ENCODE measurements at places on chromosomes 16 and 17.

DNA sequence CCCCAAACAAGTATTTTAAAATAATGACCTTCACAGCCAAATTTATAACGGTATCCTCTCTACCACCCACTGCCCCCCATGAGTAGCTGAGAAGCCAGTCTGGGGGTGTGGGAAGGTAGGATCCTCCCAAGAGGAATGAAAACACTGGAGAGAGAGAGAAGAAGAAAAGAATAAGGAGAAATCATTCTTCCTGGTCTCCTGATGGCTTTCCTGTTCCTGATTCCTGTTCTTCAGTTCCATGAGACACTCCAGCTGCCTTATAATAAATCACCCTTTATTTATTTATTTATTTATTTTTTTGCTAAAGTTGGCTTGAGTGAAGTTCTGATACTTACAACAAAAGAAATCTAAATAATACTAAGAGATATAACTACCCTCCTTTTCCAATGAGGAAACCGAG is 56.4 kb upstream of the FAM20A start:
- DNase-seq, result no peak

- DNase-seq, result no peak
These were observed 44.0 kb downstream of the ITFG1 start for GRCh38 chr16:47416869-47417268.

DNA sequence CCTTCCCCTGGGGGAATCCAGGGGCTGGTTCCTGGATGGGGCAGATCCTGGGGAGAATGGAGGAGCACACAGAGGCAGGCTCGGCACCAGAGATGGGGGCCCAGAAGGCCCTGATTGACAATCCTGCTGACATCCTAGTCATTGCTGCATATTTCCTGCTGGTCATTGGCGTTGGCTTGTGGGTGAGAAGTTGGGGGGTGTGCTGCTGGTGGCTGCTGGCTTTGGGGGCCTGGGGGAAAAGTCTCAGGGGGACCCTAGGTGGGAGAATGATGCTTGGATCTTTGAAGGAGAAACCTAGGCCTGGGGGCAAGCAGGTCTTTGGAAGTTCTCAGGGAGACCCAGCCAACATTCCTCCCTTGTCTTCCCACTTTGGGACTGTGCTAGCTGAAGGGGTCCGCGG is at the start of gene SLC5A2:
Gene SLC5A2, plus strand, starts transcription at position 43 of the 400 bp plus-strand sequence. Its CDS starts 14 bp downstream, at position 57.
- no peak for DNase-seq

- peak; percentile 60 for DNase-seq
These were observed 36.7 kb downstream of the CMIP start for GRCh38 chr16:81481207-81481821.

GRCh38 chr16:2778630-2778958 is 1.5 kb upstream of the ELOB start:
- DNase-seq, result no peak

DNA sequence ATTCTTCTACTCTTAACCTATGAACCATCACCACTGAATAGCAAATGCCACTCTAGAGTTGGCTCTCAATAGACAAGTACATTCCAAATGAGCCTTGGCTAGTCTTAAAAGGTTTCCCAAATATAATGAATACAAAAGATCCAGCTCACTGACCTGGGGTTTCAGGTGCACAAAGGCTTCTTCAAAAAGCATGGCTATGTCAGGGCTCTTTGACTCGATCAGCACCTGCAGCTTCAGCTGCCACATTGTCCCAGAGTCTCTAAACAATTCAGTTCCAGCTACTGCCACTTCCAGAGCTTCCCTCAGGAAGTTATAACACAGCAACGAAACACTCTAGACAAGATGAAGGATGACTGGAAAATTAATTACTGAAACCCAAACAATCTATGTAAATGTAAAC is 16.0 kb upstream of the COPRS start:
- DNase-seq, result no peak

GRCh38 chr17:29412780-29413565 is 22.8 kb downstream of the TAOK1 start:
- no peak for DNase-seq

GRCh38 chr16:80723091-80723490 is 81.3 kb downstream of the CDYL2 start:
- DNase-seq, result no peak

GRCh38 chr16:17589898-17590297 is 119.1 kb upstream of the XYLT1 start:
- DNase-seq, result no peak

DNA sequence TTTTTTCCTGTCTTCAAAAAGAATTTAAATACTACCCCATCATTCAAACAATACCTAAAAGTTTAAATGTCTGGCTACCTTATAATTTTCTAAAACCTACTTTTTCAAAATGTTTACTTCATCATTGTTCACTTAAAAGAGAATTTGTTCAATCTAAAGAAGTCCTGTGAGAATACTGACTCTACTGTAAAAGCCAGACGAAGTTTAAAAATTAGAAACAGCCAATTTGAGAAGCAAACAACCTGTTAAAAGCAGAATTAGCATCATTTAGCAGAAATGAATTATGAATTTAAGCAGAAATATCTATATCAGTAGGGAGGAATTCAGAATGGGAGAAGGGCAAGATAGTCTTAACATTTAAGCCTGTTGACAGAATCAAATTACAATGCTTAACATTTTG is 2.1 kb downstream of the SKA2 start:
- DNase-seq, result no peak

DNA sequence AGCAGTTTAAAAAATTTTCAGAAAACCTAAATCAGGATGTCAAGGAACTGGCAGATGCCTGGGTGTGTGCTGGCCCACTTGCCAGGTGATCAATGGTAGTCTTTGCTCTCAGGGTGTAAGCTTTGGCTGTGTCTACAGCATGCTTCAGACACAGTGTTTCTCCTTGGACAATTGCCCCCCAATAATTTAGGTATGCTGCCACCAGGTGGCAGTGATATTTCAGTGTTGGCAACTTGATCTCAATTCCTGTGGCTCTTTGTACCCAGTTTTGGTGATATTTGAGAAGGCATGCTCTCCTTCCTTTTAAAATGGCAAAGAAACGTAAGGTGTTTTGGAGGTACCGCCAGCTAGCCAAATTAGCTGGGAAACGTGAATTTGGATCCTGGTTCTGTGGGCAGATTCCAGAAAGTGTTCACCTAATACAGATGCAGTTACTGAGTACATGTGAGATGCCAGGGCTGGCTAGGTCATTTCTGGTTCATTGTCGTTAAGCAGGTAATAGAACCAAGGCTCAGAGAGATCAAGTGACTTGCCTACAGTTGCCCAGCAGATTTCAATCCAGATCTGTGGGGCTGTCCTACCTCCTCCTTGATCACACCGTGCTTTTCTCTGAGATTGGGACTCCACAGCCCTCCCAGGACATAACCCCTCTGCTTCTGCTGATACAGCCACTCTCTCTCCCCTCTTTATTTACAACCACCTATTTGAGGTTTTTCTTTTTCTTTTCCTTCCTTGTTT is 155.6 kb upstream of the PLCG2 start:
- peak; percentile 54 for DNase-seq

DNA sequence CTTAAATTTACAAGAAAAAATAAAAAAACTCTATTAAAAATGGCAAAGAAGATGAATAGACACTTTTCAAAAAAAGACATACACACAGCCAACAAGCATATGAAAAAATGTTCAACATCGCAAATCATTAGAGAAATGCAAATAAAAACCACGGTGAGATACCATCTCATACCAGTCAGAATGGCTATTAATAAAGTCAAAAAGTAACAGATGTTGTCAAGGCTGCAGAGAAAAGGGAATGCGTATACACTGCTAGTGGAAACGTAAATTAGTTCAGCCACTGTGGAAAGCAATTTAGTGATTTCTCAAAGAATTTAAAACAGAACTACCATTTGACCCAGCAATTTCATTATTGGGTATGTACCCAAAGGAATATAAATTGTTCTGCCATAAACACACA is 31.4 kb downstream of the CAPNS2 start:
- DNase-seq, result no peak

DNA sequence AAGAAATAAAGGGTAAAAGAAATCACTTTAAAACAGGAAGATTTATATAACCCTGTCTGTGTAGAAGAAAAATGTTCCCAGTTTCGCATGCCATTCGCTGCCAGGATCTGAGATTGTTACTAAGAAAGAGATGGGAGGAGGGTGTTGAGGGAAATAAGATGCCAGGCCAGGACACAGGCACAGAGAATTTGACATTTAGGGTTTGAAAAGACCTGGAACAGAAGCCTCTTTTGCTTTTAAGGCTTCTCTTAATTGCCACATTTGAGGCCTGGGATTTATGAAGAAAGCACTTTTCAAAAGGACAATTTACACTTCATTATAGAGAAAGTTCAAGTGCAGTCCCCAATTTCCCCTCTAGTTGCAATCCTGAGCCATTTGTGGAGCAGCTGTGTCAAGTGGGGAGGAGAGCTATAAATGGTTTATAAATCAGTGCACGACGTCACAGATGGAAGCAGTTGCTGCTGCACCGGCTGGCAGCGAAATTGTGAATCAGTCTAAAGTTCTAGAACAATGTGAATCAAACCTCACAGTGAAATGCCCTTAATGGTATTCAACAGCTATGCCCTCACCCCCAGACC is 26.5 kb upstream of the C16orf87 start:
- peak; percentile 69 for DNase-seq

GRCh38 chr17:62591333-62591732 is 36.1 kb upstream of the MRC2 start:
- DNase-seq, result no peak

DNA sequence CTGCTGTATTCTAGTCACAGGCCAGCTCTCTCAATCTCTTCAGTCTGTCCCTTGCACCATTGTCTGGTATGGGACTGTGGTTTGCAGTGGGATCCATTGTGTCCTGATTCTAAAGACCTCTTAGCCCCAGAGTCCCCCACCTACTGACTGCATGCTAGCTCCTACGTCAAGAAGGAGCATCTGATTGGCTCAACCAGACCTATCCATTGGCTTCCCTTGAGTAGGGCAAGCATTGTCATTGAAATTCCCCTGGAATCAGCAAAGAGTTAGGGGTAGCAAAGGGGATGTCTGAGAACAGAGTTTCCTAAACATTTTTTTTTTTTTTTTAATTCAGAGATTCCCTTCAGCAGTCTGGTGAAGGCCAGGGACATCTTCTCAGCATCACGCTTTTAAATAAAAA is 175.3 kb upstream of the MPHOSPH6 start:
- DNase-seq, result no peak

DNA sequence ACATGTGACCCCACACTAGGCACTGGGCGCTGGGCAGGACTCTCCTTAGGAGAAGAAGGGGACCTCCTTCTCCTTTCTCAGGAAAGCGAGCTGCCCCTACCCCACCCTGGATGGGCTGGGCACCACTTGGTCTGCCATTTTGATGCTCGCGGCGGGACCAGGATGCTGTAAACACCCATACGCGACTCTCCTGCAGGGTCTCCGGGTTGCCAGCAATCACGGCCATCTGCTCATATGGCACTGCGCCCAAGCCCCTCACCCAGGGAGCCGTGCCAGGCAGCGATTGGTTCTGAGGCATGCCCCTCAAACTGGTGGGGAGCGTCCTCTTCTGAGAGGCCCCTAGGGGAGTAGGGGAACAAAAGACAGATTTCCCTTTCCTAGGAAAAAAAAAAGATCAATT is 99.0 kb downstream of the C16orf78 start:
- no peak for DNase-seq

GRCh38 chr16:629185-629832 is 1.5 kb upstream of the WFIKKN1 start:
- DNase-seq, result no peak

GRCh38 chr16:50555952-50556673 is 7.9 kb downstream of the NKD1 start:
- DNase-seq, result no peak

- DNase-seq, result peak; percentile 73
These were observed 9.3 kb downstream of the NUBP1 start for GRCh38 chr16:10752843-10753523.

DNA sequence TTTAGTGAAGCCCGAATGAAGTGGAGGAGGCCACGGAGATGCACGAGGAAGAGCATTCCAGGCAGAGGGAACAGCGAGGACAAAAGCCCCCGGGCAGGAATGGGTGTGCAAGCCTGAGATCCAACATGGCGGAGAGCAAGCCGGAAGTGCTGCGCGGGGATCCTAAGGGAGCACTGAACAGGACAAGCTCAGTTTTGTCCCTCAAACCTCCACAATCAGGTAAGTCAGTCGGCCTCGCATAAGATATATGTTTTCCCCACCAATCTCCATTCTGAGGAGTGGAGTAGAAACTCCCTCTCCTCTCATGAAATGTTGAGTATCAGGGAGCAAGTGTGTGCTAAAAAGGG is 32.9 kb upstream of the USP22 start:
- no peak for DNase-seq

GRCh38 chr17:48995304-48995973 is 1.7 kb upstream of the IGF2BP1 start:
- no peak for DNase-seq

DNA sequence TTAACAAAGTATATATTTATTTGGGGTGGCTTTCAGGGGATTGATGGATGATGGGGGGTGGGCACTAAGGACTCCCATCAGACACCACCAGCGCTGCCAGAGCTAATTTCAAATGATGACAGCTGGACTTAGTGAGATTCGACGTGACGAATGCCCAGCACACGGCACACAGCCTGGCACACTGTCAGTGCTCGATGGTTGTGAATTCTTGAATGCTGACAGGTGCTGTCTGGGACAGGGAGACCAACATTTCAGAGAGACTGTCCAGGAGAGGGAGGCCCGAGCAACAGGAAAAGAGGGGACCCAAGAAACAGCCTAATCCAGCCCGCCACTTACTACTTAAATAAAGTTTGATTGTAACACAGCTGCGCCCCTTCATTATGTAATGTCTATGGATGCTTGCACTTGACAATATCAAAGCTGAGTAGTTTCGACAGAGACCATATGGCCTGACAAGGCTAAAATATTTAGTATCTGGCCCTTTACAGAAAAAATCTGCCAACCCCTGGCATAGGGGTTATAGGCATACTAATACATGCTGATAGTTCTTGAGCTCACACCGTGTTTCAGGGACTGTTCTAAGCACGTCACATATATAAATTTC is 6.2 kb upstream of the MPRIP start:
- no peak for DNase-seq

DNA sequence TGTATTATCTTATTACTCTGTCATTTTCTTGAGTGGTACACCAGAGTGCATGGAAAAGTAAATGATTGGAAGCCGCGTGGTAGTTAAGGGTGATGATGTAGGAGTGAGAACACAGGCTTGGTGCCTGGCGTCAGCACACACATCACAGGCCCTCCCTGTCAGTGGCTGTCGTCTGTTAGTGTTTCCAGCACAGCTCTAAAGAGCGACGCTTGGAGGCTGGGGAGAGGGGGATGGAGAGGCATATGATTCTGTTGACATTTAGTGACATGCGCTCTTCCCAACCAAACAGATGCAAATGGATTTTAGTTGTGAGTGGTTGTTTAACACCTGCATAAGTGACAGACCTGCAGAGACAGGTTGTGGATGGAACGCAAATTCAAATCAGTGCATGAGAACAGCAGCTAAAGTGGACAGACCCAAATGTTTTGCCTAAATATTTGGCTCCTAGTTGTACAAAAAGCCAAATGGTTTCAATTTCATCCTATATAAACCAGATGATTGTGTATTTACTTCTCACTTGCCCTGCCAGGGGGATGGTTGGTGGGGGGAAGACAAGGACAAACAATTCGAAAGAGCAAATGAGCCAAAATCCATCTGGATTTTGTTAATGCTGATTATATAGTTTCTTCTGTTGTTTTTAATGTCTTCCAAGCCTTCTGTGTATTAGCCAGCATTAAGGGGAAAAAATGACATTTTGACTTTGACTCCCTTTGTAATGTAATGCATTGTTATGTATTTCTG is 222.3 kb downstream of the WWOX start:
- no peak for DNase-seq
